ENCODE measurements at places on chromosomes 13 and 19.

- DNase-seq: no peak
These were observed 62.0 kb upstream of the EDNRB start for GRCh38 chr13:77980592-77980991.

DNA sequence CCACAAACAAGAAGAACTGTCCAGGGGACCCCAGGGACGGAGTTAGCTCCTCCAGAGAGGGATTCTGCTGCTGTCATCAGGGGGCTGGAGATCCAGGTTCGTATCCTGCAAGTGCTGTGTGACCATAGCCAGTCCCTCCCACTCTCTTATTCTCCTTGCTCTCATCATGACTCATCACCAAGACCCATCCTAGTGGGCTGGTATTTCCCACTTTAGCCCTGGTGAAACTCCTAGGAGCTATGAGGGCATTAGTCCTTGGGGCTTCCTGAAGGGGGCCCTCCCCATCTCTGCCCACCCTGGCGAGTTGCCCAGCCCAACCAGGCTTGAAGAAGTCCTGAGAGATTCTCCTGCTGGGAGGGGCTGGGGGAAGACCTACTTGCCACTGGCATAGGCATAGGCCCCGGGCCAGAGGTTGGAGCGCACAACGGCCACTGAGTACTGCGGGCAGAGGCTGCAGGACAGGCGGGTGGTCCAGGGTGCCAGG is 7.5 kb upstream of the DMWD start:
- no peak for DNase-seq

DNA sequence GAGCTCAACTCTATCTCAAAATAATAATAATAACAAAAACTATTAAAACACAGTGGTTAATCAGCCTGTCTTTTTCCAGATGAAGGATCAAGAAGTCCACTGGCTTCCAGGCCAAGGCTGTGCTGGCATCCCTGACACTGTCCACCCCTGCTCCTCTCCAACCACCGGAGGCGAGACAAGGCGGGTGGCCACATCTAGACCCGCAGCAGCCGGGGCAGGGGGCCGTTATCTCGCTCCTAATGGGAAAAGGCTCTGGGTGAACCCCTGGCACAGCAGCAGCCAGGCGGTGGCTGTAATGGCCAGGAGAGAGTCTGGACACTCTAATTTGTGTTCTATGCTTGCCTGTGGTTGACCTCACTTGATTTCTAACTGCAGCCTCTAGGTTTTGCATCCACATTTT is 158.0 kb upstream of the SOX1 start:
- peak; percentile 15 for DNase-seq

DNA sequence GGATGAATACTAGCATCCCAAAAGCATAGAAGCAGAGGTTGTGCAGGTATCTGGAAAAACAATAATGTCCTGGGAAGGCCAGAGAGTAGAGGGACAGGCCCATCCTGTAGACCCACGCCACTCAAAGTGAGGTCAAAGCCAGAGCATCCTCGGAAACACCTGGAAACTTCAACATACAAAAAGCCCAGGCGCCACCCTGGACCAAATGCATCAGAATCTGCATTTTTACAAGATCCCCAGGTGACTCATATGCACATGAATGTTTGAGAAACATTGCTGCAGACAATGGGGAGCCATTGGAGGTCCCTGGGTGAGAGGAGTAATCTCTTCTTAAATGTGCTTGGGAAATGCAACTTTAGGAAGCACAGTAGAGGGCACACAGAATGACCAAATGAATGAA is 684.1 kb downstream of the DIAPH3 start:
- peak; percentile 80 for DNase-seq

DNA sequence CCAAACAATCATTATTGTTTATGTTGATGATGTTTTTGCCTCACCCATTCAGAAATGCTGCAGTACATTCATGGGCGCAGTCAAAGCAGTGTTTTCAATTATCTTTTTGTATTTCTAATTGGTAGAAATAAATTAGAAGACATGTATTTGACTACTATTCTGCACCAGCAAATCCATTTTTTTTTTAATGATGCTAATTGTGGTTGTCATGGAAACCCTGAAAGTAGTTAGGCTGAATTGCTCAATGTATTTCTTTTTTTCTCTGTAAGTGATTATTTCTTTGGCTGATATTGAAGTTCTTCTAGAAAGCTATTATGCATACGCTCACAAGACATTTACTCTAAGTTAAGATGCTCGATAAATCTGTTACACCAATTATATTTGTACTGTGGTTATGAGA is 101.2 kb downstream of the RFC3 start:
- DNase-seq: no peak

- DNase-seq: no peak
These were observed 33.0 kb downstream of the IL12RB1 start for GRCh38 chr19:18053576-18054219.

GRCh38 chr19:35318679-35319448 is 10.1 kb upstream of the CD22 start:
- peak; percentile 25 for DNase-seq

DNA sequence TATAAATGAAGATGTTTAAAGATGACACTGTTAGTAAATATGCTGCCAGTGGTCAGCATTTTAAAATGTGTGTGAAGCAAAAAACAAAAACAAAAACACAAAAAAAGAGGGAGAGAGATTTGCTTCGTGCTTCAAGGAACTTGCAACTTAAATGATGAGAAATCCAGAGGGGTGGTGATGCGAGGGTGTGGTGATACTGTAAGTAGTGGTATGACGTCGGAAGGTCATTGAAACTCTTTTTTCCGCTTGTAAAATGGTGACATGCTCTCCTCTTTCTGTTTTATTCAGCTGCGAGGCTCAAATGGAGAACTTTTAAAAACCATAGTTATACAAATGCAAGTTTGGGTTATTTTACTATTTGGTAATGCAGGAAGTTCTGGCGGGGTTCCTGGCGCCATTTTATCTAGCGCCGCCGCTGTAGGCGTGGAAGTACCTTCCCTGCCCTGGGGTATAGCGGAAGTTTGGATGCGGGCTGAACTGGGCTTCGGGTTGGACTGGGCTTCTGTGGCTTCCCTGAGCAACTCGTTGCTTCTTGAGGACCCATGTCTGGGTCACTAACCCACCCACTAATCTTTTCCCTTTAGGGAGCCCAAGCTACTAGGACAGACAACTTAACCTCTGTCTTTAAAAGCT is 34.8 kb downstream of the DGKH start:
- no peak for DNase-seq

- DNase-seq: no peak
These were observed 28.3 kb downstream of the SMAD9 start for GRCh38 chr13:36891752-36892151.

DNA sequence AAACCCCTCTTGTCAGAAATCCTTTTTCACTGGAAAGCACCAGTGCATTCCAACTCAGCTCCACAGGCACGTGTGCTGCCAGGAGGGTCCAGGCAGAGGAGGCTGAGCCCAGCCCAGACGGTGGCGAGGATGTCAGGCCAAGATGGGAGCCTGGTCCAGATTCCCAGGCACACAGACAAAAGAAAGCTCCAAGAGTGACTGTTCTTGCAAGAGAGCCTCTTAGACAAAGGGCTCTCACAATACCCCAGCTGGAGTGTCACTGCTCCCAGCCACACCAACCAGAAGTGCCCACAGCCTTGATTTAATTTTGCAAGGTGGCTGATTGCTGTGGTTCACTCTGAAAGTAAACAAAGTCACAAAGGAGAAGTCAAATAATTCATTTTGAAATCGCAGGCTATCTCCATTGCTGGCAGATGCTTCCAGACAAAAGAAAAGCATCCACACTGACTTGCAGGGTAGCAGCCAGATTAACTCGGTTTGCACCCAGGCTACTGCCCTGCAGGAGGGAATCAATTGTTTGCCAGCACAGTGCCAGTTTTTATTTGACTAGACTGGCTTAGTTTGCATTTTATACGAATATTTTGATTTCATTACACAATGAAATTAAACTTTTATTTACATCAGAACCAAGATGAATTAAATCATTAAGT is 95.1 kb downstream of the RAB20 start:
- no peak for DNase-seq

DNA sequence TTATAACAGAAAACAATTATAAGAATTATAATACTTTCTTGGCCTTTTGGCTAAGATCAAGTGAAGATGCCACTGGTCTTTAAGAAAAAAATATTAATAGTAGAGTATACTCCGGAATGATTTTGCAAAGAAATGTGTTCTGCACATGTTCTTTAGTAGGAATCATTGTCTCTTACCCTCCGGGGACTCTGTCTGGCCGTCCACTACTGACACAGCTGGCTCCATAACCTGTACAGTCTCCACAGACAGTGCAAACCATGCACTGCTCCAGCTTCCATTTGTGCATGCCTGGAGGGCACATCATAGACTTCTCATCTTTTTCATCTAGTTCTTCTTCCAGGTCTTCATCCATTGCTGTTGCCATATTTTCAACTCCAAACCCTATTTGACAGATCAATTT is 75.9 kb downstream of the MYCBP2 start:
- DNase-seq: no peak

DNA sequence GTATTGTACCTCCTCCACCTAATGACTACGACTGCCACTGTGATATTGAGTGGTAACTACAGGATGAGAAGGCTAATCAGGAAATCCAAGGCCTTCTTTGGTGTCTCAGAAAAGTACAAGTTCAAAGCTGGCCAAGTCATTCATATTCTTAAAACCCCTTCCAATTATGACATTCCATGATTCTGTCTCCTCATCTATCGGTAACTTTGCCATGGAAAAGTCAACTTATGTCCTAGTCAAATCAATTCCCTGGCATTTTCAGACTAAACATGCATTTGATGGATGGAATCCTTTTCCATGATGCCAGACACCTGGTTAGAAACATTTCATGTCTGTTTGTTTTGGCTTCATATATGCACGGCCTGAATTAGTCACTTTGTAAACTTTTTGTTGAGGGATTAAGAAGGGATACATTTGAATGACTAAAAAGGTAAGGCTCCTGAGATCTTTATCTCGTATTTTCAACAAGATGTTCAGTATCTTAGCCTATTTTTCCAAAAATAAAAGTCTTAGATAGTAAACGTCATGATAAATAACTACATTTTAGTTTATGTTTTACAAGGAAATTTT is 186.5 kb downstream of the NHLRC3 start:
- DNase-seq: no peak

DNA sequence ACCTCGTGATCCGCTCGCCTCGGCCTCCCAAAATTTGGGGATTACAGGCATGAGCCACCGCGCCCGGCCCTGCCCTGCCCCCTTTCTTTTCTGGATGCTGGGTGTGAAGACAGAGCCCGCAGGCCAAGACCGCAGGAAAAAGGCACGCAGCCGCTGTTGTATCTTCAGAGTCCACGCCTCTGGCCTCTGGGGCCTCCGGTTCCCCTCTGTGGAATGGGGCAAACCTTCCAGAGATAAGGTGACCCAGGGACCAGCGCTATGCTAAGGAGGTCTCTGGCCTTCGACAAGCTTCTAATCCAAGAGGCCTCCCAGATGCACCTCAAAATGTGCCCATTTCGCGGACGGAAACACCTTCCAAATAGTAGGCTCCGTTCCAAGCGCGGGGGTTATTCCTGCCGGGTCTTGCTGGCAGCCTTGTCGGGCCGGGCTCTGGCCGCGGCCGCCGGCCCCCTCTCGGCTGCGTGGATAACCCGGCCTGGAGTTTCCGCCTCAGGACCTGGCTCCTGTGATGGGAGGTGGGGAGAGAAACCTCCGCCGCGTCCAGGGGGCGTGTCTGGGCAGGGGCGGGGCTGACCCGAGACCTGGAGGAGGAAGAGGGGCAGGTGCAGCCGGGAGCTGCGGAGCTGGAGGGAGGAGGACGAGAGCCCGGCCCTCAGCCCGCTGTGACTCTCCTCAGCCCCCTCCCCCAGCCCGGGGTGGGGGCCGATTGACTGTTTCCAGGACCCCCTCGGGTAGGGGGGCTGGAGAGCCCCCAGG is 13.1 kb downstream of the TJP3 start:
- DNase-seq: peak; percentile 98

- no peak for DNase-seq
These were observed 30.9 kb downstream of the RNASEH2B start for GRCh38 chr13:50940509-50940908.

DNA sequence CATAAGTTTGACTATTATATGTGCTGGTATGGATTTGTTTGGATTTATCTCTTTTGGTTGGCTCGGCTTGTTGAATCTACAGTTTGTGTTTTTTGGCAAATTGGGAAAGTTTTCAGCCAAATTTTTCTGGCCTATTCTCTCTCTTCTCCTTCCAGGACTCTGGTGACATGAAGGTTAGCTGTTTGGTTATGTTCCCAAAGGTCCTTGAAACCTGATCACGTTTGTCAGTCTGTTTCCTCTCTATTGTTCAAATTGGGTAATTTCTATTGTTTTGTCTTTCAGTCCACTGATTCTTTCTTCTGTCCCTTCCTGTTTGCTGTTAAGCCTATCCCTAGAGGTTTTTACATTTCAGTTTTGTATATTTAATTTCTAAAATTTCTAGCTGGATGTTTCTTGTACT is 81.5 kb upstream of the SHISA2 start:
- no peak for DNase-seq

- DNase-seq: no peak
These were observed 23.3 kb downstream of the TMEM38A start for GRCh38 chr19:16684216-16684615.

GRCh38 chr19:39839678-39840327 is 5.8 kb upstream of the DYRK1B start:
- no peak for DNase-seq

GRCh38 chr13:70432276-70432805 is 324.1 kb upstream of the KLHL1 start:
- no peak for DNase-seq

Measured in H9 (cell line).